ENCODE measurements at places on chromosomes 7 and 10.

GRCh38 chr7:132112106-132112505 lies 464.2 kb downstream of the PLXNA4 start:
- DNase-seq = no peak

DNA sequence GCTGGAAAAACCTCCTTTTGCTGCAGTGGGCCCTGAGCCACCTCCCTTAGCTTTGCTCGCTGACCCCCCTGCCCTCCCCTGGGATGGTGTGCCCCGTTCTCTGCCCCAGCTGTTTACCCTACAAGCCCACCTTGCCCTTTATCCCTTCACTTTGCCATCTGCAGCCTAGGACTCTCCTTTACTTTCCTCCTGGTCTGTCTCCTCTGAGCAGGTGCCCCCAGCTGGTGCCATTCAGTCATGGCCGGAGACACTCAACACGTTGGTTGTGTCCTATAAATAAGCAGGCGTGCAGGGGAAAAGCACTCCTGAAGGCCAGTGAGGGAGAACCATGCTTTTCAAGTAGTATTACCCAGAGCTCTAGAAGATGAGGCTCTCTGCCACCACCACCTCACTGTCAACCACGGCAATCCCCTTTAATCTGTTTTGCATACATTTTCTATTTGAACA lies 6.1 kb downstream of the RASSF4 start:
- no peak for DNase-seq

- no peak for DNase-seq
These were observed 595 bp downstream of the TBL2 start for GRCh38 chr7:73577627-73578341.

- no peak for DNase-seq
These were observed 145.3 kb downstream of the GLI3 start for GRCh38 chr7:42091461-42092291.

DNA sequence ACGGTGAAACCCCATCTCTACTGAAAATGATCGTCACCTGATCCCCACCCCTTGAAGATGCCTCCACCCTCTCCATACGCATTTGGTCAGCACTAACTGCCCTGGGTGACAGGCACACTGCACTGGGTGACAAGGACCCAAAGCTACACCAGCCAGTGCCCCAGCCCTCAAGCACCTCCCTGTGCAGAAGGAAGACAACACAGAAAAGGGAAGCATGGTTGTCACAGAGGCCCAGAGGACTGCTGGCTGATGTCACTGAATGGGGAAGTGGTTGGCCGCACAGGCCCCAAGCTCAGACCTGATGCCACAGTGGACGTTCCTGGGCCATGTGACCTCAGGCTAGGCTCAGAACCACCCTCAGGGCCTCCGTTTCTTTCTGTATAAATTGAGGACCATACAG lies 4.2 kb upstream of the PILRA start:
- peak; percentile 91 for DNase-seq
